Myocyte (in vitro differentiated cells): ENCODE measurements at places on chromosomes 2 and 18.

- DNase-seq = no peak
Observed at GRCh38 chr2:73651591-73652230, 9.5 kb upstream of the NAT8 start.

DNA sequence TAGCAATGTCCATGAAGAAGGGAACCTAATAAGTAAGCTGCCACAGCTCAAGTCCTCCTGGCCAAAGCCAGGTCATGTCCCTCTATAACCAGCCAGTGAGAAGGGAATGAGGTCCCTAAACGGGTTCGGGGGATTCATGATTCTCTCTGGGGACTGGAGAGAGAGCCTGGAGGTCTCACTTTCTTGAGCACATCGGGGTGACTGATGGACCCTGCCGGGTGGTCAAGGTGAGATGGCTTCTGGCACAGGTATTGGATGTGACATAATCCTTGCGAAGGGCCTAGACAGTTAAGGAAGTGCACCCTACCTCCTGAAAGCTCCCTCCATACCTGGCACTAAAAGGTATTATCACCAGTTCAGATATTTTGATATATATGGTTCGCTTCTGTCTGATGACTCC is 45.7 kb downstream of the HRH4 start:
- DNase-seq = no peak

- no peak for DNase-seq
Observed at GRCh38 chr2:111204706-111205105, 84.0 kb downstream of the BCL2L11 start.

DNA sequence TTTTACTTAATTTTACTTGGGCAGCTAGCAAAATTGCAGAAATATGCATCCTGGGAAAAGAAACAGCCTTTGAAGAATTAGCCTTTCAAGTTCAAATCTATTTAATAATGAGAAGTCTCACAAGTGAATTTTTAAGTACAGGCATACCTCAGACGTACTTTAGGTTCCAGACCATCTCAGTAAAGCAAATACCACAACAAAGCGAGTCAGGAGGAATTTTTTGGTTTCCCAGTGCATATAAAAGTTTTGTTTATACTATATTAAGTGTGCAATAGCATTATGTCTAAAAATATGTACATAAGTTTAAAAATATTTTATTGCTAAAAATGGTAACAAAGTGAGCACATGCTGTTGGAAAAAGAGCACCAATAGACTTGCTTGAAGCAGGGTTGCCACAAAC is 50.8 kb upstream of the TWSG1 start:
- no peak for DNase-seq
